ENCODE measurements at places on chromosomes 6 and 20.
A peak's percentile ranks its signal among the peaks of the same experiment; 100 is the strongest.

- peak; percentile 82 for DNase-seq
Observed at GRCh38 chr20:62668441-62669027, 26.2 kb downstream of the SLCO4A1 start.

DNA sequence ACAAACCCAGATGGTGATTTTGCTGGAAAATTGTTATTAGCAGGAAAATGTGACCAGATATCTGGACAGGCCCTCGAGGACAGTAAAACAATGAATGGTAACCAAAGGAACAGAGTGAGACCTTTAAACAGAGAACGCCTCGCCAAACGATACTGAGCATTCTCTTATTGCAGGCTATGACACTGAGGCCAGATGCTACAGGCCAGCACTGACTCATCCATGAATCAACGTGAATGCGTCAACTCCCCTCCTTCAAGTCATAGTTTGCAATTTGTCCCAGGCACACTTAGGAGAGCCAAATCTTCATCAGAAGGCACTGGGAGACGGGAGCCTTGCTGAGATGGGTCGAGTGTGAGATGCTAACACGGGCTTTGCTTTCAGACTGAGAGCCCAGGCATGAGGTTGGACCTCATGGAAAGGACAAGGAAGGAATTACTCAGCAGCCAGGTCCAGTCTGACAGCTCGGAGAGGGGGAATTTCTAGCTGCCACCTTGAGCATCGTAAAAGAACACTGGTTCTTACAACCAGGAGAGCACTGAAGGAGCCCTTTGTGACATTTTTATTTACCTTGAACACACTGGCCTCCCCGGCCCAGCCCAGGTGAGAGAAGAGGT, 60.7 kb downstream of the BMP7 start:
- no peak for DNase-seq

DNA sequence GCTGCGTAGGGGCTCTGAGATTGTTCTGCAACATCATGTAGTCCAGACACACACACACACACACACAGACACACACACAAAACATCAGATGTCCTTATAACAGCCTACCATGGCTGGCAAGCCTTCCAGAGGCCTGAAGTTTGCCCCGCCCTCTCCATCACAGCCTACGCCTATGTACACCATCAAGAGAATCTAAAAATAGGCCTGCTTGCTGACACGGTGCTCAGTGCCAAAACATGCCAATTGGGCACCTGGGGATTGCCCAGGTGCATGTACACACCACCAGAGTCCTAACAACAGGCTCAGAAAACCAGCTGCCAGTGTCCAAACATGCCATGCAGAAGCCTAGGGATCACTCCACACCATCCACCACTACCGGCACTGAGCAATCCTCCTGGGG, 391.7 kb upstream of the SPTLC3 start:
- no peak for DNase-seq

GRCh38 chr20:4856022-4856755, 134.5 kb downstream of the PRND start:
- no peak for DNase-seq

DNA sequence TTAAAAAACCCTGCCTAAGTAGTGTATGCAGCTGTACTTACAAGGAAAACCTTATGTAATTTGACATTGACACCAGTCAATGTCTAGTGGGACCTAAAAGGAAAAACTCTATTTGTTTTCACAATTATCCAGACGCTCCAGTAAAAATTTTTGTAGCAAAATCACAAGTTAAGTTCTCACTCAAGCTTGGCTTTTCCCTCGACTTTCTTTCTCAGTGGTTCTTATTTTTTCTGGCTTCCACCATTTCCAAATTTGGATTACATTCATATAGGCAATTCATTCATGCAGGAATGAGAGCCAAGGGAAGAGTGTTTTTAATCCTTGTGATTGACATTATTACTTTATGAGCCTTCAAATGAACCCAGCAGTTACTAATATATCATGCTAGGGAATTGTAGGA, 66.0 kb upstream of the ADGRG6 start:
- no peak for DNase-seq

DNA sequence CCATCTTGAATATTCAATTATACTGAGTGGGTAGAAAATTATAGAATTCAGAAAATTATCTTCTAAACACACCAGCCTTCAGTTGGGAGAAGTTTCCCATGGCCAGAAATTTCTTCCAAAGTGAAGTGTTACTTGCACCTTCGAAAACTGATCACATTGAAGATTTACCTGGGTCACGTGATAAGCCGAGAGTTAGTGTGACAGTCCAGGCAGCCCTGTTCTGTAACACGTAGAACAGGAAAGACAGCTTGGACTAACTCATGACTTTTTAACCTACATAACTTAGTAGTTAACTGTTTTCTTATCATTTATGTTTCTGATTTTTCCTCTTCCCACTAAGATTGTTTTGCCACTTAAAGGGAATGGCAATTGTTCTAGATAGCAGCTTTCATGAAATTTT, 118.3 kb upstream of the MTHFD1L start:
- DNase-seq, result no peak

GRCh38 chr6:34445313-34445860, 19.5 kb upstream of the RPS10 start:
- no peak for DNase-seq

GRCh38 chr6:63814459-63814858, 178.9 kb downstream of the PHF3 start:
- no peak for DNase-seq

DNA sequence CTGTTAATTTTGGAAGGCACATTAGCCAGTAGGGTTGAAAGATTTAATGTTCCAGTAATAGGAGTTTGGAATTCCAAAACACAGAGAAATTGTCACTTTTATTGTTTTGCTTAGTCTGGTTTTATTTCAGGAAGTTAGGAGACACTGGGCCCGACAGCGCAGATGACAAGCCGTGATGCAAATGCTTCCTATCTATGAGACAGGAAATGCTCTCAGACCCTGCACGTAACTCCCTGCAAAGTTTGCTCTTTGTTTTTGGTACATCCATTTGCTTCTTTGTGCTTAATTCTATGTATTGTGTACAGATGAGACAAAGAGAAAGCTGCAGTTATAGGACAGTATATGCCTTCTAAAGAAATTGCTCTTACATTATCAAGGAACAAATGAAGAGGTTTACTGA, 201.6 kb upstream of the SGK1 start:
- DNase-seq, result no peak

GRCh38 chr6:169472786-169473416, 219.3 kb upstream of the THBS2 start:
- no peak for DNase-seq

GRCh38 chr20:34680586-34681175, 3.8 kb upstream of the PIGU start:
- DNase-seq, result no peak

DNA sequence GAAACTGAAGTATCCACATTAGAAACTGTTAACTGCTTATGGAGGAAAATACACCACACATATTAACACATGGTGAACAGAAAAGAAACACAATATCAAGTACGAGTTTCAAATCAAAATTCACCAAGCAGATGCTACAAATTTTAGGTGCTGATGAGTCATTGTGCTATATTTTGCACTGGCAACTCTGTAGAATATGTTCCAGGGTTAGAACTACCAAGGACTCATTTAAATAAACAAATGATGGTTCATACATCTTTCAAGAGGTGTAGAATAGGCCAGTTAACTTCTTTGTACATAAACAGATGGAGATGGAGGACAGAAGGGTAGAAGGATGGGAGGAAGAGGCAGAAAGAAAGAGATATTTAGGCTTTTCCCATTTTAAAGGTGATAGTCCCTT, 184.9 kb downstream of the ARHGAP18 start:
- no peak for DNase-seq

- peak; percentile 5 for DNase-seq
Observed at GRCh38 chr6:24836109-24836508, 37.4 kb upstream of the ARMH2 start.

GRCh38 chr20:60516442-60516841, 558.2 kb downstream of the CDH26 start:
- no peak for DNase-seq

- DNase-seq, result no peak
Observed at GRCh38 chr6:39215640-39216158, 13.6 kb downstream of the KCNK5 start.

- DNase-seq, result no peak
Observed at GRCh38 chr6:90874931-90875330, 288.1 kb upstream of the MAP3K7 start.

DNA sequence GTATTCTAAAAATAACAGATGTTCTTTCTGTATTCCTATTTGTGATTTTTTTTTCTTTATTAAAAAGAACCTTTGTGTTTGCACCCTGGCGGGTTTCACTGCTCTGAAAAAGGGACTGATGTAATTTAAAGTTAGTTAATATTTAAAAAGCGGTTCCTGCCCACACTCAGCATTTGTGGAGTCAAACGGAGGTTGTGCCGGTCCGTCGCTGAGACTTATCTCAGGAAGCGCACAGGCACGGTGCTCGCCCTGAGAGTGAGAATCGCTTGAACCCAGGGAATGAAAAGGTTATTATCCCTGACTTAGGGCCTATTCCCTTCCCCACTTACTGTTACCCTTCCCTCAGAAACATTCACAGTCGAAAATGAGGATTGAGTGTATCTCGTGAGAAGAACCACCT, 366.7 kb downstream of the THBS2 start:
- DNase-seq, result no peak

GRCh38 chr6:53578371-53578770, 33.5 kb upstream of the GCLC start:
- no peak for DNase-seq

DNA sequence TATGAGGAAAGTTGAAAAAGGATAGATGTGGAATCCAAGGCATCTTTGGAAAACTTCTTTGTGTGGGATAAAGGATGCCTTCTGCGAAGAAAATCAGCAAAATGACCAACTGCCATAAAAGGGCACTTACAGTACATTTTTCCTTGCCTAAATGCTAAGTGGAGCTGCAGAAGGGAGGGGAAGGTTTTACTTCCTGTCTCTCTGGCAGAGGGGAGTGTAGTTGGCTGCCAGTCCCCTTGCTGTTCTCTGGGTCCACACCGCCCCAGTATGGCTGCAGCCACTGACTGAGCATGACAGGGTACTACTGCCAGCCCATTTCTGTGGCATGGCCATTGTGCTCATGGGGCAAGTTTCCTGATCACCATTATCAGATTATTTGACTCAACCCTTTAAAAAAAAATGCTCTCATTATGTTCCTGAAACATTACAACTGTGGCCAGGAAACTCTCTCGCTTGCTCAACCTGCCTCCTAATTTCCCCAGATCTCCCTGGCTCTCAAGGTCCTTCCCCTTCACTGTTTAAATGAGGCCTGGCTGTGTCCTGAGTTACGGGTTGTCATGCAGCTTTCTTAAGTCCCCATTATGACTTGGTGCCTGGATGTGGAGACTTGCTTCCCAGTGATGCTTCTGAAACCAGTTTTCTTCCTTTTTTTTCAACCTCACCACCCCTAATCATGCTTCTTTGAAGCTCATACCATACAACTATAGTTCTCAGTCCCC, 34.5 kb upstream of the FAM184A start:
- DNase-seq, result no peak

DNA sequence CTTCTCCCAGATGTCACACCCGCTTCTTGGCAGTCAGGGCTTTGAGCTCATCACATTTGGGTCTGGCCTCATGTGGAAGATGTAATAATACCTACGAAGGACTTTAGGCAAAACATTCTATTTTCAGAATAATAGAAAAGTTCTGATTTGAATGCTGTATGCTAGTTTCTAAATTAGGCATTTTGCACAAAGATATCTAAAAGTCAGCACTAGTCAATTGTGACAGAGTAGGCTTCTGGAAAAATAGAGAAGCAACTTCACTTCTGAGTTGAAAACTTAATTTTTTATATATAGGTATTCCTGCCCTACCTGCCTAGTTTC, 38.3 kb upstream of the CD2AP start:
- no peak for DNase-seq

GRCh38 chr6:17710331-17710730, 3.6 kb upstream of the NUP153 start:
- DNase-seq, result no peak

GRCh38 chr20:4328541-4328940, 313.2 kb upstream of the RNF24 start:
- no peak for DNase-seq

- peak; percentile 13 for DNase-seq
Observed at GRCh38 chr6:71383901-71384489, 95.4 kb downstream of the OGFRL1 start.

DNA sequence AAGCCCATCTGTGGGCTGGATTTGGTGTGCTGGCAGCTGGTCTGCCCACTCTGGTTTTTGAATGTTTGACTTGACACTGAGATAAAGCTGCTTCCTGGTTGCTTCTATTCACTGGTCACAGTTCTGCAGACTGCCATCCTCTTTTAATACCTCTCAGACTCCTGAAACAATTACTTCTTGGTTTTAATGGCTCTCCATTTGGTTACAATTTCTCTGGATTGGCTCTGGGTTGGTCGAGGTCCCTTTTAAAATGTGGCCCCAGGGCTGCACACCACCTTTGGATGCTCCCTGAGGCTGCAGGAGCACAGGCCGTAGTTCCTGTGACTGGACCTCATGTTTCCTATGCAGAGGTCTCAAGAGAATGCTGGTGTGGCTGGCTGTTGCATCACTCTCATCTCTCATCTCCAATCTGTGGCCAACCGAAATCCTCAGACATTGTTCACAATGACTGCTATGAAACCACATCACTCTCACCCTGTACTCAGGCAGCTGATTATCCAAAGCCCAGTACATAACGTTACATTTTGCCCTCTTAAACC, 98.5 kb downstream of the INSM1 start:
- no peak for DNase-seq

GRCh38 chr6:113636357-113636824, 220.8 kb upstream of the MARCKS start:
- DNase-seq, result no peak

- DNase-seq, result no peak
Observed at GRCh38 chr20:32906200-32906599, 47.5 kb downstream of the EFCAB8 start.

DNA sequence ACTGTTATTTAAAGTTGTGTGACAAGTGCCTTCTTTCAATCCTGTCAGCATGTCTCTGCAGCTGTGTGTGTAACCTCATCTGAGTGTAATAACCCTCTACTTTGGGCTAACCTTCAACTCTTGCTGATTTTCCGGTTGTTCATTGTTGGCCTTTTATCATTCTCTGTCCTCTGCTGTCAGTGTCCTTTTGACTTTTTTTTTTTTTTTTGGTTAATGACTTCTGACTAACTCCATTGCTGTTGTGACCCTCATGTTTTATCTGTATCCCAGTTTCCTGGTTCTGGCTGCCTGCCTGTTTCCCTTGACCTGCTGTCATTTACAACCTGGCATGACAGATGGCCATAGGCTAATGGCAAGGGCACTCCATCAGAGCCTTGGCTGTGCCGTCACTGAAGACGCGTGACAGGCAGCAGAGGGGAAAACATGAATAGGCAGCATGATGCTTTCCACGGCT, 145.7 kb upstream of the MAN1A1 start:
- DNase-seq, result peak; percentile 80

DNA sequence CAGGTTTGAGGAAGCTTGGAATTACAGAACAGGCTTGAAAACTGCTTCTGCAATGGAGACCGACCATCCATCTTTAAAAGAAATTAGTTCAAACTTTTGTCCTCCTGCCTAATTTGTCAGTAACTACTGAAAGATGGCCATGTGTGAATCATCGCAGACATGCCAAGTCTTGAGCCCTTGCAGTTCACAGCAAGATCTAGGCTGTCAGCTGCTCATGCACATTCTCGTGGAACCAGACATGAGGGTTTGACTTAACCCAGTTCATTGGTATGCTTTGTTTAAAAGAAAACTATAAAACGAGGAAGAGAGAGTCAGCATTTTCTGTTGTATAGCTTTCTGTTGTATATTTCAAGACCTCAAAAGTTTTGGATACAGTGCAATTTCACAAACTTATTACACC, 74.0 kb upstream of the SAMD5 start:
- no peak for DNase-seq

- no peak for DNase-seq
Observed at GRCh38 chr6:102895683-102896082, 1502.2 kb downstream of the GRIK2 start.

- DNase-seq, result no peak
Observed at GRCh38 chr6:111724039-111724438, 118.4 kb upstream of the TRAF3IP2 start.
